ENCODE measurements at places on chromosomes 5 and 9. TPM values are rescaled to one million over a fixed set of nuclear protein-coding genes. Genes with fewer than 3 reads are reported as not detected.

- DNase-seq = peak; percentile 91
Observed at GRCh38 chr9:34701023-34701768, 8.7 kb downstream of the CCL21 start.

- no peak for DNase-seq
Observed at GRCh38 chr9:89502038-89502601, 4.2 kb upstream of the SEMA4D start.

CD274 gene
- 0.21 TPM for total RNA-seq

MARCOL gene
- not detected for total RNA-seq
